Psoas muscle (tissue), 8 donors: ENCODE measurements at places on chromosomes 3 and 15. TPM values are rescaled to one million over a fixed set of nuclear protein-coding genes. Genes with fewer than 3 reads are reported as not detected.

Gene SLC22A14
- polyA plus RNA-seq, result 0.18 TPM

Gene HEG1
- 6.4 TPM for polyA plus RNA-seq

Gene KCNMB2
- not detected for polyA plus RNA-seq

Gene SOX14
- polyA plus RNA-seq, result not detected

Gene TMC3
- not detected for polyA plus RNA-seq

Gene GNL3
- 135 TPM for polyA plus RNA-seq

Gene GATM
- polyA plus RNA-seq, result 16.5 TPM

Gene CEMIP
- under 0.01 TPM for polyA plus RNA-seq

Gene ADGRG7
- polyA plus RNA-seq, result not detected

Gene STRIT1
- polyA plus RNA-seq, result 856 TPM

Gene P2RY1
- polyA plus RNA-seq, result 0.25 TPM

Gene ZNF502
- 2.1 TPM for polyA plus RNA-seq

Gene FILIP1L
- 9.2 TPM for polyA plus RNA-seq

Gene ZDHHC23
- polyA plus RNA-seq, result 2.2 TPM

Gene RSL24D1
- 71.3 TPM for polyA plus RNA-seq

Gene SH2D7
- polyA plus RNA-seq, result not detected

Gene TLR9
- polyA plus RNA-seq, result 0.04 TPM

Gene CCR8
- polyA plus RNA-seq, result not detected

Gene GP9
- polyA plus RNA-seq, result 0.21 TPM

Gene CERS3
- 0.05 TPM for polyA plus RNA-seq

Gene EPHA3
- 0.64 TPM for polyA plus RNA-seq

Gene PLS1
- polyA plus RNA-seq, result 0.59 TPM

Gene PLSCR2
- polyA plus RNA-seq, result not detected

Gene FSTL1
- polyA plus RNA-seq, result 15.4 TPM

Gene TRPM1
- polyA plus RNA-seq, result 0.03 TPM

Gene COL6A5
- polyA plus RNA-seq, result not detected

Gene SSR3
- 70.8 TPM for polyA plus RNA-seq

Gene SNTN
- not detected for polyA plus RNA-seq

Gene PPP1R2
- 70.6 TPM for polyA plus RNA-seq

Gene SV2B
- 0.64 TPM for polyA plus RNA-seq

Gene GOLGA8T
- not detected for polyA plus RNA-seq

Gene GOLGA8J
- polyA plus RNA-seq, result not detected

Gene PPARG
- polyA plus RNA-seq, result 3.1 TPM

Gene CYP11A1
- polyA plus RNA-seq, result 0.24 TPM

Gene SGO1
- 0.05 TPM for polyA plus RNA-seq

Gene ADAMTS7
- 0.61 TPM for polyA plus RNA-seq

Gene ATP13A5
- polyA plus RNA-seq, result not detected

Gene RAB6B
- 0.94 TPM for polyA plus RNA-seq

Gene IL16
- polyA plus RNA-seq, result 1.3 TPM

Gene CCR3
- 0.41 TPM for polyA plus RNA-seq

Gene WDR93
- 0.03 TPM for polyA plus RNA-seq

Gene SYNPR
- not detected for polyA plus RNA-seq

Gene IMP3
- polyA plus RNA-seq, result 45.0 TPM

Gene INSYN1
- 1.6 TPM for polyA plus RNA-seq

Gene ZDHHC19
- not detected for polyA plus RNA-seq

Gene PRR20G
- not detected for polyA plus RNA-seq

Gene UROC1
- polyA plus RNA-seq, result 0.03 TPM

Gene TMEM43
- 41.5 TPM for polyA plus RNA-seq

Gene CLDN18
- not detected for polyA plus RNA-seq

Gene SMCO1
- 5.2 TPM for polyA plus RNA-seq

Gene CPLX3
- polyA plus RNA-seq, result 0.03 TPM

Gene ROPN1
- not detected for polyA plus RNA-seq

Gene SUCNR1
- 0.05 TPM for polyA plus RNA-seq

Gene PCOLCE2
- 3.6 TPM for polyA plus RNA-seq

Gene CORO2B
- polyA plus RNA-seq, result 1.2 TPM

Gene PP2D1
- not detected for polyA plus RNA-seq
